Nucleus accumbens (tissue), 56 donors: ENCODE measurements at places on chromosomes 3 and 15.

DNA sequence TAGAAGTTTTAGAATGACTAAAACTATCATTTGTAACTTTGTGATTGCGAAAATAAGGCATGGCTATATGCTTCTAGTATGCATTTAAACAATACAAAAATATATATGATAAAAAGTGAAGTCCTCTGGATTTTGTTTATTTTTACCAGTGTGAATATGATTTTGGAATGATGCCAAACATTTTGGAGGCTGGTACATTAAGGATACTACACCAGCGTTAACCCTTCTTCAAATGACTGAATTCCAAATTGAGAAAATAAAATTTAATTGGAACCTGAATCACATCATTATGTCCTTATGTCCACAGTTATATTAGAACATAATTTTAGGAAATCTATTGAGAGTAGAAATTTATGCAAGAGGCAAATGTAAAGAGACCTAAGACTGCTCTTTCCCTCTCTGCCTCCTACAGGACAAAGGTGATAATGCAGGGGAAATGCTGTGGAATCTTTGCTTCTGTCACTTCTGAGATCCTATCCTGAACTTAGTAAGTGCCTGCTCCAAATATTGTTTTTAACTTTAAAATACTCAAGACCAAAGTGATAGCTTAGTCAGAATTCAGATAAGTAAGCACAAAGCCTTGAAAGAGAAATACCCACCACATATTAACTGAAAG lies 121.1 kb upstream of the NANOGP8 start:
- no peak for DNase-seq

- DNase-seq, result no peak
These were observed 39.9 kb upstream of the LRTM1 start for GRCh38 chr3:54967731-54968161.

- no peak for DNase-seq
These were observed 1.1 kb upstream of the GPR62 start for GRCh38 chr3:51954105-51954504.

DNA sequence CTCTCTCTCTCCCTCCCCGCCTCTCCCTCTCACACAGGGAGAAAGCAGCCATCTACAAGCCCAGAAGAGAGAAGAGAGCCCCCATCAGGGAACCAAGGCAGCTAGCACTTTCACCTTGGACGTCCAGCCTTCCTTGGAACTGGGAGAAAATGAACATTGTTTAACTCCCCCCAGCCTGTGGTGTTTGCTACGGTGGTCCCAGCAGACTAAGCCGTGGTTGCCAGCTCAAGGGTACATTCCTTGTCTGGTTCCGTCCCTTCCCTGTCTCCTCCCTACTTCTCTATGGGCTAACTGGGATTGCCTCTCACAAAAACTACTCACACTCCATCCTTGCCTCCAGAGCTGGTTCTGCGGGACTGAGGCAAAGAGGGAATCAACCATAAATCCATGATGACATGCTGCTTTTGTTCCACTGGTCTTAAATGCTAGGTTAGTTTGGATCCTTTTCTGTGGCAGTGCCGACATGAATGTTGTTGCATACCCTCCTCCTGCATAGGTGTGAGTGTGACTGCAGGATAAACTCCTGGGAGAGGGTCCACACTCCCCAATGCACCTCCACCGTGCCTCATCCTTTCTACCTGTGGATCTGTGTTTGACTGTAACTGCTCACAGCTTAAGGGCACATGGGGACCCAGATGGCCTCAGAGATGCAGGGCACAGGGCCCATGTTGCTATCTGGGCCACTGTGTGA lies 12.0 kb downstream of the C3orf22 start:
- DNase-seq, result no peak

DNA sequence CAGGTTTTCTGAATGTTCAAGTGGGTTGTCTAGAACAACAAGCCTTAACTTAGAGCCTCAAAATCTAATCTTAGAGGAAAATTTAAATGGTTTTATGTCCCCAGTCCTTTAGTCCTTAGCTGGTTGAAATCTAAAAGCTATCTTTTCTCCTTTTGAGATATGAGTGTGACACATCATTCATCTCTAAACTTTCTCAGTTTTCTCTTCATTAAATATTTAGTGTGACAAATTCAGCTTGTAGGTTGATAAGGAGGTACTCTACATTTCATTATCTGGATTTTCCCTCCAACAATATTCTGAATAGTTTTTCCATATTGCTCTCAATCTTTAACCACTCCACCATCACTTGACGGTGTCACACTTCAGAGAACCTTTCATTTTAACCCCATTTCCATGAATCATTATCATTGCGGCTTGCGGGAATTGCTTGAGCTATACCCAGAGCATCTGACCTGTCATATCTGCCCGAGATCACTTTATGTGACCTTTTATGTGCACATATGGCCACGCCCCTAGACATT lies 16.1 kb upstream of the ATP8B4 start:
- DNase-seq, result no peak

GRCh38 chr15:62417439-62417838 lies 252.4 kb upstream of the C2CD4B start:
- no peak for DNase-seq

GRCh38 chr3:5294356-5294755 lies 106.8 kb downstream of the EDEM1 start:
- DNase-seq, result no peak

DNA sequence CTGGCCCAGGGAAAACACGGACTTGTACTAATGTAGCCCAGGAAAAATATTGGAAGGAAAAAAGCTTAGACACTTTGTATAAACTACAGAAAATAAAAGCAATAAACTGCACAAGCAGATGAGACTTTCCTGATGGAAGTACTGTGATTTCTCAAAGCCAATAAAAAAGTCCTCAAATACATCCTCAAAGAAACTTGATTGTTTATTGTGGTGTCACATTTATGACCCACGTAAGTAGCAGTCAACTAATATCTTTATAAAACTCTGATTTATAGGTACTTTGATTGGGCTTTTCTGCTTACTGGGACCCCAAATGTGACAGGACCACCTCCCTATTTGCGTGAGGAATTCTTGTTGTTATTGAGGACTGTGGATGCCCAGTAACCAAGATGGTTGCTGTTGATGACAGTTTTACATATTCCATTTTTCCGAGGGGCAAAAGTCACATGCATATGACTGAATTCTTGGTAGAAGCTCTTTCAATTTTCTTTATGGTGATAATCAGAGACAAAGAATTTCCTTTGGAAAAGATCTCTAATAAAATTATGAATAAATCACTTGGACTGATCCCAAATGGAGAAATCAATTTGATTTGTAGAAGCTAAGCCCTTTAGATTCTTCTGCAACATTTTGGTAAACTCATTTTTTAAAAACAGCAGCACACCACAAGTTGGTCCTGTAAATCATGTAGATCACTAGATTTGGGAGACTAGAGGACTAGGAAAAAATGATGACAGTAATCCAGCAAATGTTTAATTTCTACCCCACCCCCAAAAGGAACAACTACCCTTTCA lies 159.0 kb upstream of the TSC22D2 start:
- no peak for DNase-seq

GRCh38 chr15:57552678-57553334 lies 38.9 kb upstream of the MYZAP start:
- no peak for DNase-seq
